ENCODE measurements at places on chromosomes 7 and 10.

GRCh38 chr10:77361426-77361825, 276.2 kb downstream of the KCNMA1 start:
- no peak for DNase-seq

GRCh38 chr10:47025253-47025539, 114.0 kb downstream of the PTPN20 start:
- no peak for DNase-seq

DNA sequence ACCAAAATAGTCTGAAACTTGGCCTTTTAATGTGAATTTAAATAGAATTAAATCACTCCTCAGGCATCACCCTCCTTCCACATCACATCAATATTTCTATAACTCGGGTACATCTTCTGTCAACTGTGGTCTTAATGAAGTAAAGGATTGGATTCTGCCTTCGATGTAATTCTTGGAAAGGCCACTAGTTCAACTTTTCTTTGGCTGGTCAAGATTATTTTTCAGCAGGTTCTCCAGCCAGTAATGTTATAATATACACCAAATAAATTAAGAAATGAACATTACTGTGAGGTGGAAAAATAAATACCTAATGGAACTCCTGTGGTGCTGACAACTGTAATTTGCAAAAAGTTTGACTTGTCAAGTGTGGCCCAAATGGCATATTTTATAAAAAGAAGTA, 9.7 kb upstream of the SLC16A9 start:
- no peak for DNase-seq

DNA sequence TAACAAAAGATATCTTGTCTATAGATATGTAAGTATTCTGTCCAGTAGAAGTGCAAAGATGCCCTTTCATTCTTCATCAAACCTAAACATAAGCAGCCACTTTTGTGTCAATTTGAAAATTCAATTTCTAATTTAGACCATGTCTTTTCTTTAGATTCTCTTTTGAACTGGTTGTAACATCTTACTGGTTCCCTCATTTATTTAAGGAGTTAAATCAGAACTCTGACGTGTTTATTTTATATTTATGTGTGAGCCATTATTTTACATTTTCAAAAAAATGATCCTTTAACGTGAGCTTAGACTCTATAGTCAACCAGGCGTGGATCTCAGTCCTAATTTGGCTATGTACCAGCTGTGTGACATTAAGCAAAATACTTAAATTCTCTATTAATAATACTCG, 74.0 kb upstream of the PHYHIPL start:
- no peak for DNase-seq

- DNase-seq = no peak
Observed at GRCh38 chr10:86899132-86899531, 58.3 kb downstream of the MMRN2 start.

GRCh38 chr10:114553436-114553835, 104.6 kb downstream of the ABLIM1 start:
- no peak for DNase-seq

- DNase-seq = peak; percentile 33
Observed at GRCh38 chr7:128203710-128204214, 37.3 kb upstream of the LEP start.

DNA sequence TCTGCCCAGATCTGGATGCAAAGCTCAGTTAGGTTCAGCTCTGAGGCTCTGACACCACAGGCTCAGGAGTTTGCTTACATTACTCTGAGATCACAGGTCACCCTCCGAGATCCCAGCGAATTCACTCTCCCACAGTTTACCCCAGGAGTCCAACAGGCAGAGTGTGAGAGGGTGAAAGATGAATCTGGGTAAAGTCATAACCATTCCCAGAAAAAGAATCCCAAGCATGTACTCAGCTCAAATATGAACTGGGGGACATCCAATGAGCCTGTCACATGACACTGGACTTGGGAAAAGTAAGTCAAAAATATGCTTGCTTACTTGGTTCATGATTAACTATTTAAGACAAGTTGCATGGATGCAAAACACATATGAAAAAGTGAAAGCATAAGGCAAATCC, 110.3 kb upstream of the ARID5B start:
- DNase-seq = peak; percentile 36

DNA sequence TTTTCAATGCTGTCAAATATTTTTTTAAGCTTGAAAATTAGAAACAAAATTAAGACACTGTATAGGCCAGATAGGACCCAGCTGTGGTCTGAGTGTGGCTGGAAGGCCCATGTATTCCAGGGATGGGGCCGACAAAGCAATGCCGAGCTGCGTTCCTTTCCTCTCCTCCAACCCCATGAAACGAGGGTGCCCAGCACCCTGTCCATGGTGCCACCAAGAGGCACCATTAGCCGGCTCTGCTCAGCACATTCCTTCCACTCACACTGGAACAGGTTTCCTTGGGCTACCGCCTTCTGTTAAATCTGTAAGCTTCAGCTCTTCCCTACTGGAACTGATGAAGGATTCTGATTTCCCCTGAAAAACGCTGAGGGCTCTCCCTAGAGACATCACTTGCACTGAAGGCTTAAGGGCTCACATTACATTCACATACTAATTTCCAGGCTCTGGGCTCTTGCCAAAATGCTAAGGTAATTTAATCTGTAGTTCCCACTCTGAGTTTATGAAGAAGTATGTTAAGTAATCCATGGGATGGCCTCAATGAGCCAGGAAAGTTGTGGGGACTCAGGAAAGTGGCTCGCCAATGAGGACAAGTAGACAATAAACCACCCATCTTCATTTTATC, 73.7 kb upstream of the CAMK2B start:
- DNase-seq = no peak

GRCh38 chr7:112377593-112377992, 72.7 kb upstream of the IFRD1 start:
- no peak for DNase-seq

- no peak for DNase-seq
Observed at GRCh38 chr7:127858915-127859189, 172.4 kb downstream of the LRRC4 start.

- DNase-seq = peak; percentile 65
Observed at GRCh38 chr10:116947841-116948529, 57.0 kb downstream of the SHTN1 start.

DNA sequence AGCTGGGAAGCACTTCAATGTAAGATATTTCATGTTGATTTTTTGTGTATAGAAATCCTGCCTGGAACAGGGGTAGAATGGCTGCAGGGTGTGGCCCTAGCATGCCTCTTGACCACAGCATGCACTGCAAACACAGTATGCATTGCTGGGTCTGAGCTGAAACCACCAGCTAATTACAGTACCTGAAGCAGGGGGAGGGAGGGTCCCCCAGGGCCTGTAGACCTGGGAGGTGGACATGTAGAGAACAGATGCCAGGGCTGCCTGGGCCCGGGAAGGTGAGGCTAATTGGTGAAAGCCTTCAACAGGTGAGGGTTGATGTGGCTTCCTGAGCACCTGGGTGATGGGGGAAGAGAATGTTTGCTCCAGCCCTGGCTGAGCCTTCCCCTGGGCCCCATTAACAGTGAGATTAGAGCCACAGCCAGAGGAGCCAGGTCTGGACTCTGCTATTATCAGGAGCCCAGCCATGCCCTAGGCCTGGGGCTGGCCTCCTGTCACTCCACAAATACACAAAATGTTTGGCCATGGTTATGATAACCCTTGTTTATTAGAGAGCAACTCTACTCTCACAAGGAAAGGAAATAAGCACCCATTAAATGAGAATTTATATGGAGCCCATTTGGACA, 83.3 kb downstream of the PLXNA4 start:
- no peak for DNase-seq

DNA sequence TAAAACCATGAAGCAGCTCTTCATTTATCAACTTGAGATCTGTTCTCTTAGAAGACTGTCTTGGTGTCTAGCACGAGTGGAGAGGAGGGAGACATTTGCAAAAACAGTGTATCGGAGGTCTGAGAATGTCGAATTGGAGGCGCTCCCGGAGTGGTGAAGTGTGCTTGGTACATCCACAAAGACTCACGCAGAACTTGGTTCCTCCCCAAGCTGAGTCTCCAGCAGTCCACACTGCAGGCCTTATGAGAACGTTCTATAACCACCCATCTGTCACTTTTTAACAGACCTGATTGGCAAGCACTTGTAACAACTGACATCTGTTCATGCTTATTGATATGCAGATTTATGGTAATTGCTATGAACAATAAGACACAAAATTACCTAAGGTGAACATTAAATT, 261.6 kb downstream of the CELF2 start:
- no peak for DNase-seq

GRCh38 chr10:75588031-75588430, 156.6 kb downstream of the LRMDA start:
- DNase-seq = no peak

Measured in iris pigment epithelial cell (primary cell).